ENCODE measurements at places on chromosomes 16 and 17.

DNA sequence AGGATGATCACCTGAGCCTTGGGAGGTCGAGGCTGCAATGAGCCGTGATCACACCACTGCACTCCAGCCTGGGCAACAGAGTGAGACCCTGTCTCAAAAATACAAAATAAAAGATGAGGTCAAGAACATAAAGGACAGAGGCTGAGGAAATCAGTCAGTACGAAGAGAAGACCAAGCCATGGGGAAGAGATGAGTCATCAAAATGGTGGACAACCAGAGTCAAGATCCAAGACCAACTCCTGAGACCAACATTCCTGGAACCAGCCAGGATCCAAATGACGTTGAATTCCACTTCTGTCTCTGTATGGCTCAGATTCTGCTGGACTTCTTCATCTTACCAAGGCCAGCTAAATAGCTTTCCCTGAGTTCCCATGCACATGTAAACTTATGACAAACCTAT, 44.8 kb upstream of the NOG start:
- no peak for DNase-seq

- DNase-seq = no peak
Observed at GRCh38 chr16:31094088-31094423, 541 bp downstream of the VKORC1 start.

- no peak for DNase-seq
Observed at GRCh38 chr16:75534560-75535205, 1.2 kb downstream of the CHST5 start.

DNA sequence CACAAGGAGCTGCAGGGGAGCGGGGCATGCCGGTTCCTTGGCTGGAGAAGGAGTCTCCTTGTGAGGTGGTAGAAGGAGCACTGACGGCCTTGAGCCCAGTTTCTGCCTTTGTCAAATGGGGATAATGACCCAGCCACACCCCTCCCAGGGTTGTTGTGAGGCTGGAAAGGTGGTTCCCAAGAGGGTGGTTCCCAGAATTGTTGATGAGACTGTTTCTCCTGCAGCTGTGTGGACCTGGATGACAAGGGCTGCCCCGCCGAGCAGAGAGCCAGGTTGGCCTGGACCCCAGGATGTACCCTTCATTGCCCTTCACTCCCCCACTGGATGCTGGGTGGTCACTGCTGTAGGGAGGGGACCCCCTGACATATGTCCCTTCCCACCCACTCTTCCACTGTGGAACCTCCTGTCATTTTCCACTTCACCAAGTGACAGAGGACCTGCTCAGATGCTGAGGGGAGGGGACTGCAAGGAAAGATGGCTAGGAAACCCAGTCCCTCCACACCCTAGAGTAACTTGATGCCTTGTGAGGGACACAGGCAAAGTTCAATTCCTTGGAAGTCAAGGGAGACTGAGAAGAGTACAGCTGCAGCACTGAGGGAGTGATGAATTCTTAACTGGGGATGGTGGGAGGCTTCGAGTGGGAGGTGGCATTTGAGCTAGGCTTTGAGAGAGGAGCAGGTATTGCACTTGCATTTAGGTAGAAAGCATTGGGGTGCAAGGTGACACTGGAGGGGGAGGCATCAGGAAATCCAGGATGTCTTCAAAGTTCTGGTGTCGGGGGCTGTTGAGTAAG, 10.6 kb downstream of the MIEN1 start:
- DNase-seq = no peak

All from vagina (tissue), 2 donors.